Right renal pelvis (tissue), 4 donors: ENCODE measurements at places on chromosomes 6 and 20. TPM values are rescaled to one million over a fixed set of nuclear protein-coding genes. Genes with fewer than 3 reads are reported as not detected.

- DNase-seq = peak; percentile 34
These were observed at the start of gene ELOVL4 for GRCh38 chr6:79947191-79948186. ELOVL4 (minus strand) TSS chr6:79947553; CDS start chr6:79947279, 274 bp downstream.

DNA sequence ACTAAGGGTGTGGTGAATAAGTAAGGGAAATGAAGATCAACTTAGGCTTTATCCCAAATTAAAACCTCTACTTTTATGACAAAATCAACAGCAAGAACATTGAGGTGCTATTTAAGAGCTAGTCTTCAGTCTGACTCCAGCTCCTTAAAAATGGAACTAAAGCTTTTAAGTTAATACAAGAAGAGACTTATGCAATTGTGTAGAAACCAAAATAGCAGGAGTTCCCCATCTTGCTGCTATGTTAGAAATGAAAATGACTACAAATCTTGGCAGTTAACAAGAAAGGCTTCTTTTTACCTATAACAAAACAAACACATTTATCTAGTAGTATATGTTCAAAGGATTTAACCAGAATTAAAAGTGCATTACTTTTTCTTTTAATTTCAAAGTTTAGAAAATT lies 25.7 kb downstream of the HMGN3 start:
- no peak for DNase-seq

DSP gene
- polyA plus RNA-seq = 82.9 TPM

- DNase-seq = no peak
These were observed 386.9 kb downstream of the PREX1 start for GRCh38 chr20:48440916-48441315.

CD93 gene
- polyA plus RNA-seq = 50.1 TPM

RAD21L1 gene
- polyA plus RNA-seq = not detected

GRCh38 chr6:1461207-1461606 lies 71.8 kb downstream of the FOXF2 start:
- DNase-seq = no peak

GRCh38 chr6:25485821-25486534 lies 166.0 kb upstream of the SCGN start:
- DNase-seq = no peak

- DNase-seq = no peak
These were observed 1.9 kb upstream of the FUCA2 start for GRCh38 chr6:143513410-143513809.

- DNase-seq = no peak
These were observed 36.0 kb upstream of the FOXO3 start for GRCh38 chr6:108524528-108525248.

TAGAP gene
- polyA plus RNA-seq = 1.4 TPM
